Large intestine (tissue), 12 donors: ENCODE measurements at places on chromosomes 3 and 15.

GRCh38 chr3:42665050-42665878 lies 11.8 kb downstream of the ZBTB47 start:
- no peak for DNase-seq

GRCh38 chr15:87083201-87083600 lies 1003.5 kb downstream of the AGBL1 start:
- no peak for DNase-seq

DNA sequence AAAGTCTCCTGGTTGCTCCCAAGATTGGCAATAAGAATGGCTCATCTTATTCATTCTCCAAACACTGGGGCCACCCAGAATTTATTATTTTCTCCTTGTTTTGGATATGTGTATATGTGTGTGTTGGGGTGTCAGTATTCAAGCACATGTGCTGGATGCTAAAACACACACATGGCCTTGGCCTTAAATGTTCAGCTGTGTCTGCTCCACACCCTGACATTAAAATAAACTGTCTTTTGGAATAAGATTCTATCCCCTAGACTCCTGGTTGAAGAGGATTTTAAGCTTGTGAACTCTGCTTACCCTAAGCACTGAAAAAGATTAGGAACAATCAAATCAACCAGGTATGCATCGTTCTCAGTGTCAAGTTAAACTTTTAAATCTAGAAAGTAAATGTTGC lies 382.9 kb upstream of the MCTP2 start:
- no peak for DNase-seq

- no peak for DNase-seq
These were observed 736.8 kb downstream of the MCTP2 start for GRCh38 chr15:94968133-94968532.

DNA sequence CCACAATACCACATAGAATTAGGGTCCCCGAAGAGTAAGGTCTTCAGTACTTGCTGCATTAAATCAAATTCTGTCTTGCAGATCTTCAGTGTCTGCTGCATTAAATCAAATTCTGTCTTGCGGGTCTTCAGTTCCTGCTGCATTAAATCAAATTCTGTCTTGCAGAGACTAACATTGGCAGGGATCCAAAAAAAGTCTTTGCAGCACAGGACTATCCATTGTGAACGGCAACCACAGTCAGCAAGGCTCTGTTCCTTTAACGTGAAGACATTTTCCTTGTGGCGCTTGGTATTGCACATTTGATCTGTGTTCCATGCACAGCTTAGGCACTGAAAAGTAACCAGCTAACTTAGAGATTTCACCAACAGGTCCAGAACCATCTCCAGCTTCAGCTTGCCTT lies 46.8 kb upstream of the POMGNT2 start:
- DNase-seq: no peak

DNA sequence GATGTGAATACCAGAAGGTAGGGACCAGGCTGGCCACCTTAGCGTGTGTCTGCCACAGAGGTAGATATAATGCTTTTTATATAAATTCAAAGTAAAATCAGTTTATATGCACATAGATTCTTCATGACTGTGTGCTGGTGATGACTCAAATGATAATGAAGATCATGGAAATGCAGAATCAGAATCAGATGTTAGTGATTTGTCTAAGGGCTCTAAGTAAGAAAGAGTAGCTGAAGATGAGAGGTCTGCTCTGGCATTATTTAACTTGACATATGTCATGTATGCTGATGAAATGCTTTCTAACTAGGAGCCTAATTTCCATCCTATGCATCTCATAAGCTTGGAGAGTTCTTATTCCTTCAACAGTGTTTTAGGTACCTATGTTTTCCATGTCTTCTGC lies 50.3 kb upstream of the DPH6 start:
- DNase-seq: no peak

GRCh38 chr3:183252973-183253527 lies at the start of gene B3GNT5:
Gene B3GNT5, plus strand, starts transcription at chr3:183253253. Its CDS starts 16,546 bp downstream, at chr3:183269799.
- DNase-seq: peak; percentile 91

- DNase-seq: peak; percentile 92
These were observed 6.3 kb upstream of the SMAD3 start for GRCh38 chr15:67059127-67059553.

DNA sequence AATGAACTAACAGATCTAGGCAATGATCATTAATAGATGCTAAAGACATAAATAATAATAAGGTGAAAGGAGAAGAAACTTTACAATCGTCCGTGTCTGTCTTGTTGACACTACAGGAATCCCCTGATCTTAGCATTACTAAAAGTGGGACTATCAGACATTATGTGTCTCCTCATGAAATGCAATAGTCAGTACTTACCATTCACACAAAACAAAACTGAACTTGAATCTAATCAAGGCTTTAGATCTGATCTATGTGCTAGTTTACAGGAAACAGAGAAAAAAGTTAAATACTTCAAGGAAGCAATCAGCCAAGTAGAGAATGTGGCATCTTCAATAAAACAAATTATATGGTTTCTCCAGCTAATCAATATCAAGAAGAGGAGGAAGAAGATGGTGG lies 73.7 kb downstream of the PIK3CB start:
- DNase-seq: no peak

- no peak for DNase-seq
These were observed 13.3 kb upstream of the RBP1 start for GRCh38 chr3:139552632-139553365.

DNA sequence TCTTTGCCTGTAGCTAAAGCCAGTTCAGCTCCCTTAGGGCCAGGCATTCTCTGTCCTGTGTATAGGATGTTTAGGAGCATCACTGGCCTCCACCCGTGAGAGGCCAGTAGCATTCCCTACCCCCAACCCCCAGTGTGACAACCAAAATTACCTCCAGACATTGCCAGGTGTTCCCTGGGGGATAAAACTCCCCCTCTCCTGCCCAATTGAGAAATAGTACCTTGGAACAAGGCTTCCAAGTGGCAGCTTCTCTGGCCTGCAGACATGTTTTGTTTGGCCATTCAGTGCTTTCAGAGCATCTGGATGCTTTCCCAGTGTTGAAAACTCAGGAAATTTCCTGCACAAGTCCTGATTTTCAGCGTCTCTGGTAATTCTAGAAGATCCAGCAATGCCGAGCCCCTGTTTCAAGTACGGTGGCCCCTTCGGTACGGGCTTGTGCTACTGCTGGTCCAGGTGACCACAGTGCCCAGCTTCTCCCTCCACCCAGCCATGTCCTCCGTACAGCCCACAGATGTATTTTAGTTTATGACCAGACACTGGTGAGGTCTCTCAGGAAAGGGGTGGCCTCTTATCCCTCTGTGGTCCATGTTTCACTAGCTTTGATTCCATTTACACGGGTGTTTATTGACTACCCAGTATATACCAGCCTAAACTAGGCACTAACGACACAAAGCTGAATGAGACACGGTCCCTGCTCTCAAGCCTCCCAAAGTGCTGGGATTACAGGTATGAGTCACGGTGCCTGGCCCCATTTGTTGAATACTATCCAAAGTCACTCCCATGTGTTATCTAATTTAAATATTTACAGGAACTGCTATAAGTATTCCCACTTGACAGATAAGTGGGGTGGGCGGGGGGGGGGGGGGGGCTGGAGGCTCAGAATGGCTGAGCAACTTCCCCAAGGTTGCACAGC lies 125.4 kb upstream of the RAD18 start:
- peak; percentile 42 for DNase-seq

DNA sequence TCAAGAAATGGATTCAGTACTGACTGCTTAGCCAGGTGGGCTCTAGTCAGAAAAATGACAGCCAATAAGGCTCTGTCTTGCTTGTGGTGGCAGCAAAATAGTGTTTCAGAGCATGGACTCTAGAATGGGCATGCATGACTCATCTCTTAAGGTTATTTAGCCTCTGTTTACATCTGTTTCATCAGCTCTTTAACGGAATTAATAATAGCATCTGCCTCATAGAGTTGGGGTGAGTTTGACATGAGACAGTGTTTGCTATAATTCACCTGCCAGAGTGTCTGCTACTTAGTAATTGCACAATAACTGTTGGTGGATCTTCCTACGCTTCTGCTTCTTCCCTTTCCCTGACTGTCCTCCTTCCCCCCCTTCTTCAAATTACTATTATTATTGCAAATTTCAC lies 350.4 kb upstream of the SEMA6D start:
- no peak for DNase-seq

GRCh38 chr3:172449466-172450149 lies 1.4 kb upstream of the GHSR start:
- DNase-seq: no peak

DNA sequence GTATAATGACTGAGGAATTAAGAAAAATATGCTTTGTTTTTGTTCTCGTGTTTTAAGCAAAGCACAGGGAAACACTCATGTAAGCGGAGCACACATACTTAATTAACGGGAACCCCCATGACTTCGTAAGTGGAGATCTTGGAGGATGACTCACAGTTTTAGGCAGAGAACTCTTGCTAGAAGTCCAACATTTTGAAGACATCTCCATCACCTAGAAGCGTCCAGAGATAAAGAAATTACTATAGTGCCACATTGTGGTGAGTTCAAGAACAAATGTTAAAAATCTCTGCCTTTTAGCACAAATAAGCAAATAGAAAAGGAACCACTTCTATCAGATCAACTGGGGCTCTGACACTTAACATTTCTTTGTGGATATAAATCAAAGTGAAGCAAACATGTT lies 194.1 kb upstream of the ARHGEF26 start:
- DNase-seq: no peak

- no peak for DNase-seq
These were observed 17.5 kb downstream of the COPS2 start for GRCh38 chr15:49137861-49138260.

DNA sequence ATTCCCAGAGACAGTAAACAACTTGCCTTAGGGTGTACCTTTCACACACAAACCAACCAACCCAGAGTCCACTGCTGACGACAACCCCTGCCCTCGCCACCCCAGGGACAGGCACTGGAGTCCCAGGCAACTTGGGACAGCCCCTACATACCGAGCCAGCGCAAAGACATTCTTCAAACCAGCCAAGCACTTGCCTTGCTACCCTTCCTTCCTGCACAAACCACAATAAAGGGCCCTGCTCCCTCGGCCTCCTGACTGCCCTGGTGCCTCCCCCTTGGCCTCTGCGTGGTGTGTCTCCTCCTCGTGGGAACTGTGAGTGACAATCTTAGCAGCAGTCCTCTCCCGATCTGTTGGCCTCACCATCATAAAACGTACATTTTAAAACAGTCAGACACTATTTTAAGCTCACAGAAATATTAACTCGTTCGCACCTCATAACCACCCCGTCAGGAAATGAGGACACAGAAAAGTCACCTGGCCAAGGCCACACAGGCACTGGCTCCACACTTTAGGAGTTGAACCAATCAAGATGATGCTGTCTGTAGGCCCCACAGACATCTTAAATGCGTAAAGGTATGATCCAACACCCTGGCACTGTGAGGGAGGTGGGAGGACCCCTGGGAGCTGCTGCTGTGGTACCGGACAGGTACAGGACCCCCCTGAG lies 113.8 kb downstream of the ADCY5 start:
- no peak for DNase-seq

GRCh38 chr3:146326875-146327543 lies 76.1 kb upstream of the PLSCR4 start:
- DNase-seq: no peak

- no peak for DNase-seq
These were observed 298.1 kb upstream of the IGF1R start for GRCh38 chr15:98350276-98350675.

GRCh38 chr3:136343873-136344555 lies 93.9 kb downstream of the PCCB start:
- DNase-seq: peak; percentile 77

DNA sequence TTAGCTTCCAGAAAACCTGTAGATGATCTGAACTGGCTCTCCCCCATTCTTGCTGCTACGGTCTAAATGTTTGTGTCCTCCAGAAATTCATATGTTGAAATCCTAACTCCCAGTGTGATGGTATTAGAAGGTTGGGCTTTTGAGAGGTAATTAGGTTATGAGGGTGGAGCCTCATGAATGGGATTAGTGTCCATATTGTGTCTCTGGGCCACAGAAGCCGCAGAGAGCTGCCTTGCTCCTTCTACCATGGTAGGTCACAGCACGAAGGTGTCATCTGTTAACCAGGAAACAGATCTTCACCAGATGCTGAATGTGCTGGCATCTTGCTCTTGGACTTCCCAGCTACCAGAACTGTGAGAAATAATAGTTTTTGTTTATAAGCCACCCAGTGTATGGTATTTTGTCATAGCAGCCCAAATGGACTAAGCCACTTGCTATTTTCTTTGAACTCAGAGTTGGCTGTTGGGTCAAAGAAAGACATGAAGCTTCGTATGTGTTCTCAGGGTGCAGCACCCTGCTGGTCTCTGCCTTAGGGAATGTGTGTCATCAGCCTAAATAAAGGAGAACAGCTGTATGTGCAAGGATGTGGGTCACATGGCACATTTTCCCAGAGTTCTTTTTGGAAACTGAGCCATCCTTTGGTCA lies 317.5 kb upstream of the SLCO3A1 start:
- DNase-seq: no peak

DNA sequence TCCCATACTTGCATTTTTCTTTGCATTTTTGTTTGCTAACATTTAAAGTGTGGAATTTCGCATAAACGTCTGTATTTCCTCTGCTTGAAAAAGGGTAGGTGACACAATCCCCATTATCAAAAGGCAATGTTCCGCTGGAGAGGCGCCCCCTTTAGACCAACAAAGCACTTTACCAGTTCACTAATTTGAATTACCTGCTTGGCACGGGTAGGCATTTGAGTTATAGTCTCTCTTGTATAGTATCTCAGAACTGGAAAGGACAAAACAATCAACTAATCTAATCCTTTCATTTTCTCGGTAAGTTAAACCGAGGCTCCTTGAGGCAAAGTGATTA lies 775 bp upstream of the CCDC39 start:
- peak; percentile 65 for DNase-seq

DNA sequence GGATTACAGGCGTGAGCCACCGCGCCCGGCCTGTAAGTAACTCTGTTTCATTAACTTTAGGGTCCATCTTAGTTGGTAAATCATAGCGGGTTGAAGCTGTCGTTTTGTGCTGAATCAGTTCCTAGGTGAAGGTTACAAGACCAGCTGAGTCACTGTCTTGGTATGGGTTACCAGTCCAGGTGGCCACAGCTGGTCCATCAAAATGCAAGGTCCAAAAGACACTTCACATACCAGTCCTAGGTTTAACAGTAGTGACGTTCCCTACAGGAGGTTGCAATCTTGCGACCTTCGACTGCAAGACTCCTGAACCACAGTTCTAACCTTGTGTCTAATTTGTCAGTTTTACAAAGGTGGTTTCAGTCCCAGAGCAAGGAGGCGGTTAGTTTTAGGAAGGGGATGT lies 160.1 kb upstream of the ATP10A start:
- no peak for DNase-seq

GRCh38 chr3:113211330-113212149 lies at the start of gene BOC:
Gene BOC, plus strand, starts transcription at chr3:113211557. Its CDS starts 38,246 bp downstream, at chr3:113249803.
- no peak for DNase-seq

- DNase-seq: no peak
These were observed 105.2 kb upstream of the BNIP2 start for GRCh38 chr15:59794229-59794886.

DNA sequence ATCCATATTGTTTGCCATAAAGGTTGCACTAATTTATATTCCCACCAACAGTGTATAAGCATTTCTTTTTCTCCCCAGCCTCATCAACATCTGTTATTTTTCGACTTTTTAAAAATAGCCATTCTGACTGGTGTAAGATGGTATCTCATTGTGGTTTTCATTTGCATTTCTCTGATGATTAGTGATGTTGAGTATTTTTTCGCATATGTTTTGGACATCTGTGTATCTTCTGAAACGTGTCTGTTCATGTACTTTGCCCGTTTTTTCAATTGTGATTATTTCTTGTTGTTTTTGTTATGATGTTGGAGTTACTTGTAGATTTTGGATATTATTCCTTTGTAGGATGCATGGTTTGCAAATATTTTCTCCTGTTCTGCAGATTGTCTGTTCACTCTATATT lies 46.5 kb downstream of the TP63 start:
- DNase-seq: no peak
